ENCODE measurements at places on chromosomes 7 and 10. TPM values are rescaled to one million over a fixed set of nuclear protein-coding genes. Genes with fewer than 3 reads are reported as not detected.

Gene MBL2
- polyA plus RNA-seq, result not detected

Gene TMEM273
- polyA plus RNA-seq, result 2.0 TPM

Gene C10orf120
- not detected for polyA plus RNA-seq

Gene PHKG1
- polyA plus RNA-seq, result 2.9 TPM

Gene SLC26A5
- 0.75 TPM for polyA plus RNA-seq

All from left kidney (tissue), 8 donors.